Smooth muscle cell of the umbilical artery (primary cell): ENCODE measurements at places on chromosomes 3 and 15. TPM values are rescaled to one million over a fixed set of nuclear protein-coding genes. Genes with fewer than 3 reads are reported as not detected.

Gene KBTBD13
- not detected in 2 replicates for total RNA-seq

Gene MYL3
- not detected in 2 replicates for total RNA-seq

Gene ARNT2
- 1.8 and 3.8 TPM in 2 replicates for total RNA-seq

Gene LDHAL6B
- not detected in 2 replicates for total RNA-seq

Gene RHOA
- 575 and 599 TPM in 2 replicates for total RNA-seq

Gene CFAP44
- 5.6 and 6.5 TPM in 2 replicates for total RNA-seq

Gene KLHL6
- under 0.01 TPM in 2 replicates for total RNA-seq
